ENCODE measurements at places on chromosomes 7 and 10.

- H3K4me1 ChIP-seq, result peaks cover 1% of the 10 kb centered on the region
- no peaks in the 10 kb centered on the region for H3K36me3 ChIP-seq
- DNase-seq, result peak; percentile 47
- H3K27me3 ChIP-seq, result peaks cover 20% of the 10 kb centered on the region
Observed at GRCh38 chr10:132294561-132295318, 13.0 kb downstream of the STK32C start.

- H3K27me3 ChIP-seq, result no peaks in the 10 kb centered on the region
- no peak overlapping the region for H3K27ac ChIP-seq
- no peak for DNase-seq
- H3K4me1 ChIP-seq, result peaks cover 7% of the 10 kb centered on the region
- no peak overlapping the region for H3K4me3 ChIP-seq
Observed at GRCh38 chr10:526651-527312, 162.7 kb downstream of the DIP2C start.

- no peak overlapping the region for H3K4me3 ChIP-seq
- no peak for DNase-seq
- H3K36me3 ChIP-seq, result no peaks in the 10 kb centered on the region
- no peaks in the 10 kb centered on the region for H3K27me3 ChIP-seq
- H3K4me1 ChIP-seq, result peaks cover 2% of the 10 kb centered on the region
- no peak overlapping the region for H3K27ac ChIP-seq
Observed at GRCh38 chr10:97025613-97026242, 160.0 kb downstream of the SLIT1 start.

DNA sequence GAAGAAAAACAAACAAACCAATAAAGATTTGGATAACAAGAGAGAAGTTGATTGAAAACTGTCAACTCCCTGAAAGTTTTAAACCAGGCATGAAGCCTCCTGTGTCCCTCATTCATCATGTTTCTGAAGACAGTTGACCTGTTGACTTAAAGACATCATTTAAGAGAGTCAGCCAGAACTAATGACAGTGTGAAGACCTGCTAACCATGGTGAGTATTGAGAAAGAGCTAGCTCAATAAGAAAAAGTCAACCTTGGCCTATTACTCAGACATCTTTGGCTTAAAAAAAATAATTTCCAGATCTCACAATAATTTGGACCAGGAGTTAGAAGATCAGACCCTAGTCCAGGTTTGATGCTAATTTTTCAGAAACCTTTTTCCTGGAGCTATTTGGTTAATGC, 45.3 kb upstream of the ANKRD1 start:
- H3K36me3 ChIP-seq, result no peaks in the 10 kb centered on the region
- DNase-seq, result no peak
- no peak overlapping the region for H3K4me3 ChIP-seq
- no peak overlapping the region for H3K27ac ChIP-seq

- no peaks in the 10 kb centered on the region for H3K27me3 ChIP-seq
- H3K4me1 ChIP-seq, result no peaks in the 10 kb centered on the region
- H3K36me3 ChIP-seq, result no peaks in the 10 kb centered on the region
- H3K27ac ChIP-seq, result no peak overlapping the region
- H3K4me3 ChIP-seq, result no peak overlapping the region
Observed at GRCh38 chr7:52838981-52839411, 196.4 kb upstream of the POM121L12 start.

Measured in progenitor cell of endocrine pancreas (in vitro differentiated cells).